ENCODE measurements at places on chromosomes 11 and 22.

GRCh38 chr11:109512680-109513079 is 90.7 kb downstream of the C11orf87 start:
- no peak for DNase-seq

GRCh38 chr11:34448223-34448994 is 9.7 kb downstream of the CAT start:
- no peak for DNase-seq

- no peak for DNase-seq
Measured at GRCh38 chr11:9601876-9602199, 28.4 kb downstream of the WEE1 start.

DNA sequence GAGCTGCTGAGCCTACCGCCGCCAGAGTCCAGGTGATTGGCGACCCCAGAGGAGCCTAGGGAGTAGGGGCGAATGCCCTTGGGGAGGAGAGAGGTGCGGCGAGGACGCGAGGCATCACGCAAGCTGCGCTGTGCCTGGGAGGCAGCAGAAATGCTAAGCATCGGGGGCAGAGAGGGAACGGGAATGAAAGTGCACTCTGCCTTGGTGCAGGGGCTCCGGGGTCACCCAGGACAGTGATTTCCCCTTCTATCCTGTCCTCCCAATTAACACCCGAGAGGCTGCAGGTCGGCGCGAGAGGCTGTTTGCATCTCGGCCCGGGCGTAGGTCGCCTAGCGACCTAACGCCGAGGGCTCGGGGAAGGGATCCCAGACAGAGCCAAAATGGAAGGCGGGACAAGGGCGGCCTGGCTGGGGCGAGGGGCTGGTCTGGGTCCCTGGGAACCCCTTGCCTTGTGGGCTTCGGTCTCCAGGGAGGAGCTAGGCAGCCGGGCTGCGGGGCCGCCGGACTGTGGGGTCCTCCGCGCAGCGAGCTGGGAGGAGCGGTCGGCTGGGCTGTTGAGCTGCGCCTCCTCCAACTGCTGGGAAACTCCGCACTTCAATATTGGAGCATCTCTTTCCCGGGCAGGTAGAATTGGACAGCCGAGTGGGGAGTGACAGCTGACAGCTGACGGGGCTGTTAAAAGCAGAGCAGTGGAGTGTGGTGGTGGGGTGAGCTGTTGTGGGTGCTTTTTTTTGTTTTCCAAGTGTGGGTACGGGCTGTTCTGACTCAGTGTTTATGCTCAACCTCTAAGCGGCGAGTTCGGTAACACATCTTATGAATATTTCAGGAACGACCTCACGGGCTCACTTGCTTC is 657 bp downstream of the ELMOD1 start:
- no peak for DNase-seq

GRCh38 chr11:117809236-117810055 is 12.4 kb upstream of the DSCAML1 start:
- DNase-seq = peak; percentile 84

GRCh38 chr11:3810446-3810845 is 2.1 kb downstream of the PGAP2 start:
- DNase-seq = no peak

GRCh38 chr11:129729823-129730222 is 85.8 kb upstream of the TMEM45B start:
- DNase-seq = no peak

DNA sequence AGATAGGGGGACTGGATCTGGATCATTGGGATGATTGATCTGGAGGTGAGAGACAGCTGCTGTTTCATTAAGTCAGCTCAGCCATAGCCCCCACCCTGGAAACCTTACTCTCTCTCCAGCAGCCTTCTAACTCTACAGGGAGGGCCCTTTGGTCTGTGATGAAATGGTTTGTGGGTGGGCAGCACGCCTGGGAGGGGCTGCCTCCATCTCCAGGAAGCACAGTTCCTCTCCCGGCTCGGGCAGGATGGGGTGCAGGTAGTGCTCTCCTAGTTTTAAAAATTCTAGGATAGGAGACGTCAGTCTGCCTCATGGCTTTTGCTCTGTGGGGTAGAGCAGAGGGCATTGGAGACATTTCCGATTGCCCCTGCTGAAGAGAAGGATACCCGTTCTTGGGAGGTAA is 89.7 kb downstream of the CEP164 start:
- no peak for DNase-seq

GRCh38 chr11:76162336-76163288 is 43.7 kb downstream of the WNT11 start:
- no peak for DNase-seq

- no peak for DNase-seq
Measured at GRCh38 chr22:27642104-27642800, 159.3 kb downstream of the MN1 start.

DNA sequence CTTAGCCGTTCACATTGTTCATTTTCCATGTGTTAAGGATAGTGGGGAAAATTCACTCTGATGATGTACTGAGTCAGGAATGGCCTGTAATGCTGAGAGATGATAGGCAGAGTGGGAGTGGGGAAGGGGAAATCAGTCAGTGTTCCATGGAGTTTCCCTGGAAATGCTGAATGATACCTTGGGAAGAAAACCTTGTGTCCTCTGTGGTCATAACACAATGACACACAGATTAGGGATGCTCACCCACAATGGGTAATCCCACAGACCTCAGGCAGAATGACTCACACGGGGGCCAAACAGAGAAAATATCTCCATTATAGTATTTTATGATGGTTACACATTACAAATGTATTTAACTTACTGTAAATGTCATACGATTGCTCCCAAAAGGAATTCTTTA is 118.0 kb downstream of the SNX19 start:
- DNase-seq = no peak

GRCh38 chr11:119709638-119710346 is 19.2 kb downstream of the NECTIN1 start:
- no peak for DNase-seq

GRCh38 chr22:29979777-29980321 is 96.9 kb downstream of the MTMR3 start:
- DNase-seq = no peak

DNA sequence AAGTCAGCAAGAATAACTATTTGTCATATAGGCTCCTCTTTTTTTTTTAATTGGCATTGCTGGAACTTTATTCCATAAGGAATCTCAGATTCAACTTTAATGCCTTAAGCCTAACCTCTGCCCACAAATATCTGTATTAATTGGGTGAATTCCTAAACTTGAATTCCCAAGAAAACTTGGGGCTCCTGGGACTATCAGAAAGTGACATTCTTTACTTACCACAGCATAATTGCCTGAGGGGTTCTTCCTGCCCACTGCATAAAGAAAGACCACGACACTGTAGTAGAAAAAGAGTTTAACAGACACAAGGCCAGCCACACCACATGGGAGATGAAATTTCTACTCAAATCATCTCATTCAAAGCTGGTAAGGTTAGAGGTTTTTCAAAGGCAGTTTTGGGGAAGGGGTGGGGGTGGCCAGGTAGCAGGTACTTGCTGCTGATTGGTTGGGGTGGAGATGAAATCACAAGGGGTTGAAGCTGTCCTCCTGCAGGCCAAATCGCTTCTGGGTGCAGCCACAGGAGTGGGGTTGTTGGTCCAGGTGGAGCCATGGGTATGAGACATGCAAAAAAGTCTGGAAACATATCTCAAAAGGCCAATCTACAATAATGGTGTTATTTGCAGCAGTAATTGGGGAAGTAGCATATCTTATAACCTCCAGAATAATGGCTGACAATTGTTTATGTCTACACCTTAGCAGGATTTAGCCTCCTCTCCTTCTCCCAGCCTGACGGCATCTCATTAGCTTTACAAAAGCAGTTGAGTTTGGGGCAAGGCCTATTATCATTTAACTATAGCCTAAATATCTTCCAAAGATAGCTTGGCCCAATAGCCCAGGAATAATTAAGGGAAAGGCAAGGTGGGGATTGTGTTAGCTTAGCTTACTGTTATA is 4.8 kb upstream of the NLRP10 start:
- DNase-seq = no peak

DNA sequence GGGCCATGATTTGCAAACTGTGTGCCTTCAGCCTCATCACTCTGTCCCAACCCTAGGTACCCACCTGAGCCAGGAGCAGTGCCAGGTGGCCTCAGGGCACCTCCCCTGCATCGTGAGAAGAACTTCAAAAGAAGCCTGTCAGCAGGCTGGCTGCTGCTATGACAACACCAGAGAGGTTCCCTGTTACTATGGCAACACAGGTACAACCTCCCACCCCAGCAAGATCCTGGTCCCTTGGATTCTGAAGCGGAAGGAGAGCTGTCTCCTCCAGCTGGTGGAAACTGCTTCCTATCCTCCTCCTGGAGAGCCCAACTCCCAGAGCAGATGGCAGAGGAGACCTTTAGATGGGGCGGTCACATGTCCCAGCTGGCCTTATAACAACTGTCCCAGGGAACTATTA is 2.9 kb downstream of the ZP1 start:
- no peak for DNase-seq

- DNase-seq = no peak
Measured at GRCh38 chr22:41239443-41240128, 1.1 kb downstream of the CHADL start.

- no peak for DNase-seq
Measured at GRCh38 chr11:107011977-107012376, 6.3 kb downstream of the GUCY1A2 start.
